ENCODE measurements at places on chromosomes 13 and 19. TPM values are rescaled to one million over a fixed set of nuclear protein-coding genes. Genes with fewer than 3 reads are reported as not detected.

Gene KLHL1
- total RNA-seq, result 0.14 TPM

Gene C2CD4C
- not detected for total RNA-seq

Gene CLEC17A
- total RNA-seq, result not detected

Gene R3HDM4
- 5.8 TPM for total RNA-seq

Gene CEACAM7
- not detected for total RNA-seq

Gene NHLRC3
- 20.3 TPM for total RNA-seq

Gene ZNF701
- total RNA-seq, result 9.0 TPM

DNA sequence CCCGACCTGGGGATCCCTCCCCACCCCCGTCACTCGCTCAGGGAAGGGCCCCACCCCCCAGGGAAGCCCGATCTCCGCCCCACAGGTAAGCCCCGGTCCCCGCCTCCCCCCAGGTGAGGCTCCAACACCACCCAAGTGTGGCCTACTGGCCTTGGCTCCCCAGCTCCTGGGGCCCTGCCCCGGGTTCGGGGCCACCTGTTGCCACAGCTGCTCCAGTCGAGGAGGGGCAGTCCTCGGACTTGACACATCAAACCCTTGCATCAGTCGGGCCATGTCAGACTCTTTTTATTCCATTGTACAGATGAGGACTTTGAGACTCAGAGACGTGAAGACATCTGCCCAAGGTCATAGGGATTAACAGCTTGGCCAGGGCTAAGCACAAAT, 512 bp downstream of the CC2D1A start:
- H3K36me3 ChIP-seq, result peaks cover 28% of the 10 kb centered on the region
- H3K4me1 ChIP-seq, result peaks cover 14% of the 10 kb centered on the region
- peak; percentile 63 for DNase-seq
- peak overlapping the region; percentile 76 for H3K4me3 ChIP-seq
- peak overlapping the region; percentile 87 for H3K27ac ChIP-seq
- no peaks in the 10 kb centered on the region for H3K27me3 ChIP-seq

DNA sequence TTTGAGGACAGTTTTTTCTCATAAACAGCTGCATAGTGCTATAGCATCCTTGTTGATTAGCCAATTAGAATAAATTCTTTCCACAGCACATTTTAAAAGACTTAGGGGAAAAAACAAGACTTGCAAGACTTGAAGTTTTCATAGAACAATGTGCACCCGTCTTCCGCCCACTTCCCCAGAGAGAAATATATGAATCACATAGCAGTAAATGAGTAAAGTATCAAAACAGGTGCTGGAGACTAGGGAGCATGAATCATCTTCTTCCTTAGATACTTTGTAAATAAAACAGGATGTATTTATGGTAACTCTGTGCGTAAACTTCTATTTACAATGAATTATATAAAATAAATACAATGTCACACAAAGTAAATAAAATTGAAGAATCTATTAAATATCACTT, 75.1 kb downstream of the COL4A2 start:
- H3K4me1 ChIP-seq, result peaks cover 3% of the 10 kb centered on the region
- H3K4me3 ChIP-seq, result no peak overlapping the region
- no peaks in the 10 kb centered on the region for H3K27me3 ChIP-seq

- no peaks in the 10 kb centered on the region for H3K36me3 ChIP-seq
- H3K27ac ChIP-seq, result no peak overlapping the region
- peaks cover 24% of the 10 kb centered on the region for H3K4me1 ChIP-seq
- no peak overlapping the region for H3K4me3 ChIP-seq
Measured at GRCh38 chr13:35953537-35954206, 177.5 kb downstream of the DCLK1 start.

DNA sequence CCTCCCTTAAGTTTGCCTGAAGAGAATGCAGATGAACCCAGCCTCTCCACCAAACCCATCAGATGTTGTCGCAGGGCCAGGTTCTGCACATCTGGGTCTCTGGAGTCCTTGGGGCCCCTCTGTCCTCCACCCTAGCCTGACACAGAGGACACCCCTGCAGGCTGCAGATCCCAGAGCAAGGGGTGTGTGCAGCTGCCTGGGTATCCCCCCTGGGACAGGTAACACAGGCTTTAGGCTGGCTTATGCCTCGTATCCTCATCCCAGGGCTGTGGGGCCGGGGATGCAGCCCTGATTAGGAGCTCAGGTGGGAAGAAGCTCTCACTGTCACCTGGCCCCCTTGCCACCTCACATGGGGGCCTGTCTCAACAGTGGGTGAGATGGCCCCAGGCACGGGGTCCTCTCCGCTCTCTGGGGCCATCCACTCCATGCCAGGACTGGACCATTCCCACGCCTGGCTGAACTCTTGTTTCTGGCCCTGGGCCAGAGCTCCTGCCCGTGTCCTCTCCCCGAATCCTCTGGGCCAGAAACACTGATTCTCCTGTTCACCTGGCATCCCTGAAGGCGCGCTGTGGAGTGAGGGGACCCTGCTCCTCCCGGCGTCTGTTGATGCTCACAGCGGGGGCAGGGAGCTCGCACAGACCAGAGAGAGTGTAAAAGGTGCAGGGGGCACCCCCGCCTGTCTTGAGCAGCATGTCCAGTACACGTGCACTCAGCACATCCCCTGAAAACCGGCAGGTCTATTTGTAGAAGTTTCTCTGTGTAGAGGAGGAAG, 38.7 kb upstream of the TPM4 start:
- H3K27ac ChIP-seq, result no peak overlapping the region
- peaks cover 9% of the 10 kb centered on the region for H3K4me1 ChIP-seq
- no peaks in the 10 kb centered on the region for H3K27me3 ChIP-seq
- DNase-seq, result no peak
- H3K36me3 ChIP-seq, result no peaks in the 10 kb centered on the region

- no peaks in the 10 kb centered on the region for H3K36me3 ChIP-seq
- no peak for DNase-seq
- H3K27me3 ChIP-seq, result no peaks in the 10 kb centered on the region
- H3K27ac ChIP-seq, result no peak overlapping the region
- peaks cover 11% of the 10 kb centered on the region for H3K4me1 ChIP-seq
Measured at GRCh38 chr13:51620165-51620983, 36.1 kb downstream of the WDFY2 start.

DNA sequence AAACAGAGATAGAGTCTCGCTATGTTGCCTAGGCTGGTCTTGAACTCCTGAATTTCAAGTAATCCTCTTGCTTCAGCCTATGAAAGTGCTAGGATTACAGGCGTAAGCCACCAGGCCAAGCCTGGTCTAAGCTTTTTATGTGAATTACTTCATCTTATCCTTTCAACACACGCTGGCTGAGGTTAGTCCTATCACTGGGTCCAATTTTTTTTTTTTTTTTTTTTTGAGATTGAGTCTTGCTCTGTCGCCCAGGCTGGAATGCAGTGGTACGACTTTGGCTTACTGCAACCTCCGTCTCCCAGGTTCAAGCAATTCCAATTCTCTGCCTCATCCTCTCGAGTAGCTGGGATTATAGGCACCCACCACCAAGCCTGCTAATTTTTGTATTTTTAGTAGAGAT, 10.4 kb downstream of the MYO1F start:
- DNase-seq, result no peak
- peaks cover 7% of the 10 kb centered on the region for H3K4me1 ChIP-seq
- peak overlapping the region; percentile 75 for H3K27ac ChIP-seq
- H3K27me3 ChIP-seq, result no peaks in the 10 kb centered on the region
- H3K4me3 ChIP-seq, result no peak overlapping the region

DNA sequence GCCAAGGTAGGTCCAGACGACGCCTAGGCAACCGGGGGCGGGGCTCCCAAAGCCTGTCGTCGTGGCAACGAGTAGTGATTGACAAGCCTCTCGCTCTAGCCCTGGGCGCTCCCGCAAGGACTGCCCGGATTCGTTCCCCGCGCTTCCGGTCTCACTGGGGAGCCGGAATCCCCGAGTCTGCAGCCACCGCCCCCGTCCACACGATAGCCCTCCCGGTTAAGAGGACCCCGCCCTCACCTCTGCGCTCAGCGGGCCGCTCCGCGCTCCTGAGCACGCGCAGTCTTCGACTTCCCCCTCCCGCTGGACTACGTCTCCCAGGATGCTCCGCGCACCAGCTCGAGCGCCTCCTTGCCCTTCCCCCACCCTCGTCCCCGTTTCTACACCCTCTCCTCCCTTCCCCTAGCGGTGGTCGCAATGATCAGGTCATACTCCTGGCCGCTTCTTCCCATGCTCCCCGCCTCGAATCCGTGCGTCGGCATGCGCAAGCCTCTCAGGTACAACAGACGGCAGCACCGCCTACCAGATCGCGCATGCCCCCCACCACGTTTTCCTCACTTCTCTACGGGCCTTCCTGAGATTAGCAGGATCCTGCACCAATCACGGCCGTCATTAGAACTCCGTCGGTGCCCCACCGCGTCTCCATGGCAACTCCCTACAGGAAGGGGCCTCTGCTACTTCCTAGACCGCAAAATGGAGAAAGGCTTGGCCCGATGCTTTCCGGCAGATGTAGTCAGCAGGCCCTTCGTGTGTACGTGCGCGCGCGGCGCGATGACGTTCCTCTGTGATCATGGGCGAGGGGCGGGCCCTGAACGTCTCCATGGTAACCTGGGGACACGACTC, at the start of gene MZF1:
Gene MZF1 (minus strand): TSS at position 518 of the 840 bp plus-strand sequence. CDS start 1,946 bp downstream, outside the sequence.
- peak; percentile 100 for DNase-seq
- peaks cover 26% of the 10 kb centered on the region for H3K36me3 ChIP-seq
- no peaks in the 10 kb centered on the region for H3K27me3 ChIP-seq
- peak within 1 kb of the TSS; percentile 98 for H3K27ac ChIP-seq
- peaks cover 18% of the 10 kb centered on the region for H3K4me1 ChIP-seq

DNA sequence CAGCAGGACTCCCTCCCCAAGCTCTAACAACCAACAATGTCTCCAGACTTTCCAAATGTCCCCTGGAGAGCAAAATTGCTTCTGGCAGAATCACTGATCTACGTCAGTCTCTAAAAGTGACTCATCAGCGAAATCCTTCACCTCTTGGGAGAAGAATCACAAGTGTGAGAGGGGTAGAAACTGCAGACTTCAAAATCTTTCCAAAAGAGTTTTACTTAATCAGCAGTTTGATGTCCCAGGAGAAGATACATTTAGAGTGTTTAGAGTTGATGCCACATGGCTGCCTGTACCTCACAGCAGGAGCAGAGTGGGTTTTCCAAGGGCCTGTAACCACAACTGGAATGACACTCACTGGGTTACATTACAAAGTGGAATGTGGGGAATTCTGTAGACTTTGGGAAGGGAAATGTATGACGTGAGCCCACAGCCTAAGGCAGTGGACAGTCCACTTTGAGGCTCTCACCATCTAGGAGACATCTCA, 6.2 kb upstream of the CEACAM5 start:
- H3K27ac ChIP-seq, result no peak overlapping the region
- H3K27me3 ChIP-seq, result no peaks in the 10 kb centered on the region
- H3K4me1 ChIP-seq, result peaks cover 12% of the 10 kb centered on the region
- DNase-seq, result no peak
- no peaks in the 10 kb centered on the region for H3K36me3 ChIP-seq
- H3K4me3 ChIP-seq, result no peak overlapping the region

GRCh38 chr13:48725271-48725670, 71.5 kb downstream of the CYSLTR2 start:
- no peaks in the 10 kb centered on the region for H3K36me3 ChIP-seq
- DNase-seq, result no peak
- H3K27ac ChIP-seq, result no peak overlapping the region
- peaks cover 6% of the 10 kb centered on the region for H3K4me1 ChIP-seq

- no peaks in the 10 kb centered on the region for H3K36me3 ChIP-seq
- H3K27me3 ChIP-seq, result peaks cover 86% of the 10 kb centered on the region
- no peak overlapping the region for H3K27ac ChIP-seq
- peak overlapping the region; percentile 11 for H3K4me3 ChIP-seq
Measured at GRCh38 chr19:51016798-51017683, 2.5 kb downstream of the KLK10 start.

- peak overlapping the region; percentile 18 for H3K27ac ChIP-seq
- H3K36me3 ChIP-seq, result peaks cover 4% of the 10 kb centered on the region
- H3K4me3 ChIP-seq, result no peak overlapping the region
- peaks cover 4% of the 10 kb centered on the region for H3K27me3 ChIP-seq
Measured at GRCh38 chr19:18423258-18424020, 4.2 kb downstream of the SSBP4 start.

DNA sequence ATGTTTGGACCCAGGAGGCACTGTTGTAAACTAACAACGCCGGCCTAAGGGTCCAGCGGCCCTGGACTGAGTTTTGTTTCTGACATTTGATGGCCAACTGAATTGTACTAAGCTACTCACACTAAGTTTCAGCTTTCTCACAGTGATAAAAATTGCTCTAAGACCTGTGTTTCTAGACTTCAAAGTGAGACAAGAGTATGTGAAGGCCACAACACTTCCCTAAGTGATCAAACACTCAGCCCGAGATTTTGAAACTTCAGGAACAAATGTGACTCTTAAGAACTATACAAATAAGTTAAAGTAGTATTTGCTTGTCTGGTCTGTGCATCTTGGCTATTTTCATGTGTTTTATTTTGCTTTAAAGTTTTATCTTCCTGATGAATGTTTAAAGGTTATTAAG, 30.2 kb downstream of the EFNB2 start:
- H3K27ac ChIP-seq, result no peak overlapping the region
- peaks cover 1% of the 10 kb centered on the region for H3K36me3 ChIP-seq
- peaks cover 9% of the 10 kb centered on the region for H3K4me1 ChIP-seq
- no peaks in the 10 kb centered on the region for H3K27me3 ChIP-seq
- H3K4me3 ChIP-seq, result no peak overlapping the region
- DNase-seq, result no peak

DNA sequence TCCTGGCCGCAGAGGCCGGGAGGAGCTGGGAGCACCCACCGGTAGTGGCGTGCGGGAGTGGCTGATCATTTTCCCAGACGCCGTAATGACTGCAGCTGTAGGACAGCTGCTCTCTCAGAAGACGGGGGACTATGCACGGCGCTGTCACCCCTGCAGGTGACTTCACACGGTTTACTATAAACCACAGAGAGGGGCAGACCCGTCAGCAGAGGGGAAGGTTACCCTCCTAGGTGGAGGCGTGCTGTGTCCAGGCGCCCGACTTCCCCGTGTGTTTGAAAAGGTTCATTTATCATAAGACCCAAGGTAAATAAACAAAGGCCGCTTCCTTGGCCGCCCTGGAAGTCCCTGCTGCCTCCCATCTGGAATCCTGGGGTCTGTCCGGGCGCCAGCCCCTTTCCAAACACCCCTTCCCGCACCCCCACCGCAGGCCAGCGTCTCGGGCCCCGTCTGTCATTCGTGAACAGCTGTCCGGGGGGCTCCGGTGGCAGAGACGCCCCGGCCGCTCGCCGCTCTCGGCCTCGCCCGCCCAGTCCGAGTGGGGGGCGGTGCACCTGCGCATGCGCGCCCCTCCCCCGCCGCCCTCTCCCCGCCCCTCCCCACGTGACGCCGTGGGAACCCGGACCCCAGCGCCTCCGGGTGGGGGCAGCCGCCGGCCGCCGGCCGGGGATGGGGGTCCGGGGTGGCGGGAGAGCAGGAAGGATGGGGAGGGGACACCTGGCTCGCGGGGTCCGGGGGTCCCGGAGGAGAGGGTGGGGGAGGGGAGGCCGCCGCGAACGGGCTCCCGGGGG, 915 bp downstream of the SHC2 start:
- peaks cover 27% of the 10 kb centered on the region for H3K4me1 ChIP-seq
- H3K27ac ChIP-seq, result peak overlapping the region; percentile 84

- no peaks in the 10 kb centered on the region for H3K27me3 ChIP-seq
- no peaks in the 10 kb centered on the region for H3K4me1 ChIP-seq
- DNase-seq, result no peak
- no peaks in the 10 kb centered on the region for H3K36me3 ChIP-seq
- H3K27ac ChIP-seq, result no peak overlapping the region
Measured at GRCh38 chr13:70527599-70527998, 419.3 kb upstream of the KLHL1 start.

Measured in stomach (tissue), 19 donors.